Esophagus muscularis mucosa (tissue), 4 donors: ENCODE measurements at places on chromosomes 12 and 14. TPM values are rescaled to one million over a fixed set of nuclear protein-coding genes. Genes with fewer than 3 reads are reported as not detected.
A peak's percentile ranks its signal among the peaks of the same experiment; 100 is the strongest.

DNA sequence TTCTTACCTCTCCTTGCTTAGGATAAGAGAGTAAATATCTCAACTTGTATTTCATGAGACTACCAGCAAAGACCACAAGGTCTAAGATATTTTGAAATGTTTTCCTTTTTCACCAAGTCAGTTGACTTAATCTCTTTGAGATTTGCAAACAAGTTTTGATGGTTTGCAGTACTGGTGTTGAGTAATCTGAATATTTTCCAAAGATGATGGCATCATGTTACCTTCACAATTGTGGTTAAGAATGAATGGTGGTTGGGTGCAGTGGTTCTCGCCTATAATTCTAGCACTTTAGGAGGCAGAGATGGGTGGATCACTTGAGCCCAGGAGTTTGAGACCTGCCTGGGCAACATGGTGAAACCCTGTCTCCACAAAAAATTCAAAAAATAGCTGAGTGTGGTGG, 225.7 kb downstream of the TMTC2 start:
- no peak for DNase-seq
- no peaks in the 10 kb centered on the region for H3K36me3 ChIP-seq
- no peaks in the 10 kb centered on the region for H3K27me3 ChIP-seq
- H3K4me3 ChIP-seq, result no peak overlapping the region
- no peak overlapping the region for H3K27ac ChIP-seq

DNA sequence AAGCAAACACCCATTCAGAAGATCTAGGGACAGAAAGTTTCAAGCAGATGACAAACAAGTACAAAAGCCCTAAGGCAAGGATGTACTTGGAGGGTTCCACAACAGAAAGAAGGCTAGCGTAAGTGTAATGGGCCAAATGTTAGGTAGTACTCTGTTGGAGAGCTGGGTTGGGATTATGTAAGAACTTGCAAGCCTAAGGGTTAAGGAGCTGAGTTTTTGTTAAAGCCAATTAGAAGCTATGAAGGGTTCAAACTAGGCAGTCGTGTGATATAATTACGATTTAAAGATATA, 41.4 kb downstream of the HECTD1 start:
- H3K4me3 ChIP-seq, result no peak overlapping the region
- peaks cover 41% of the 10 kb centered on the region for H3K4me1 ChIP-seq
- peak overlapping the region; percentile 81 for H3K27ac ChIP-seq
- H3K27me3 ChIP-seq, result no peaks in the 10 kb centered on the region
- peaks cover 98% of the 10 kb centered on the region for H3K36me3 ChIP-seq
- DNase-seq, result no peak

DNA sequence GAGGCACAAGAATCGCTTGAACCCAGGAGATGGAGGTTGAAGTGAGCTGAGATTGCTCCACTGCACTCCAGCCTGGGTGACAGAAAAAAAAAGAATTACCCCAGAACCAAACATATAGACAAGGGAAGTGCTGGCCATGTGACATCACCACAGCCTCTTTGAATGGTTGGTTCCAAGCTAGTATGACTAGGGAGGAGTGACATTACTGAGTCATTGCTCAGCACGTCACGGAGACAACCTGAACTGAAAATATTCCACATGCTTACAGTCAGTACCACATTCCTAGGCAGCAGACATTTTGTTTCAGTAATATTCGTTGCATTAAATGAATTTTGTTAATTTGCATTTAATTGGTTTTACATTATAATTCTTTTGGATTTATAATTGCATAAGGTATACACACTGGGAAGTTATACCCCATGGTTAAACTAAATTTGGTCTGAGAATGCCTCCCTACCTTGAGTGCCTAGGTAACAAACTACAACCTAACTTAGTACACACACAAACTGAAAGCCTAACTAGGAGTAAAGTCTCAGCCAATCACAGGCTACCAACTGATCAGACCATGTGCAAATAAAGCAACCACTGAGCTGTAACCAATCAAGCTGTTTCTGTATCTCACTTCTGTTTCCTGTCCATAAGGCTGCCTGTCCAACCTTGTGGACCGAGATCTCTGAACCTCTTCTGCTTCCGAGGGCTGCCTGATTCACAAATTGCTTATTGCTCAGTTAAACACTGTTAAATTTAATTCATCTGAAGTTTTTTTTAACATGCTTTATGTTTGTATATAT, 164.4 kb downstream of the CAND1 start:
- H3K4me3 ChIP-seq, result no peak overlapping the region
- no peaks in the 10 kb centered on the region for H3K36me3 ChIP-seq
- H3K27ac ChIP-seq, result no peak overlapping the region
- no peaks in the 10 kb centered on the region for H3K27me3 ChIP-seq

- no peaks in the 10 kb centered on the region for H3K27me3 ChIP-seq
- no peaks in the 10 kb centered on the region for H3K36me3 ChIP-seq
- peak overlapping the region; percentile 8 for H3K4me3 ChIP-seq
These were observed 127.3 kb downstream of the SCARB1 start for GRCh38 chr12:124736115-124737039.

- H3K27ac ChIP-seq, result no peak overlapping the region
- DNase-seq, result no peak
- no peak overlapping the region for H3K4me3 ChIP-seq
- H3K27me3 ChIP-seq, result peaks cover 3% of the 10 kb centered on the region
- no peaks in the 10 kb centered on the region for H3K4me1 ChIP-seq
These were observed 69.4 kb downstream of the CD163L1 start for GRCh38 chr12:7374423-7375144.

DNA sequence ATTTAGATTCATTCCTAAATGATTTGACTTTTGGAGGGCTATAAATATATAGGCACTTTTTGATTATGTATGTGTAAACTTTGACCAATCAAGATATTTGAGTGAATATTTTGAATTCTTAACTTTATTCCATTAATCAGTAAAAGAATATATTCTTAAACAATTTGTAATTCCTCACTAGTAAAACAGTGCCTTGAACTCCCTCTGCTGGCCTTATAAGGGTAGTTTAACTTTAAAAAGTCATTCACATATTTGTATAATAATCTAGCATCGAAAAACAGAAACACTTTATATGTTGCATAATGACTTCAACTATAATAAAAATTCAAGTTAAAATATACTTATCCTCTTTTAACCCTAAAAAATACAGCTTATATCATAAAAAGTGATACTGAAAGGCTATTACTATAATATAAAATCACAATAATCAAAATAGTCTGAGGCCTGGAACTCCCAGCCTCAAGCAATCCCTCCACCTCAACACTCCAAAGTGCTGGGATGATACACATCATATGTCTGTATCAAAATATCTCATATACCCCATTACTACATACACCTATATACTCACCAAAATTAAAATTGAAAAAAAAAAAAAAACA, 31.2 kb downstream of the CCDC59 start:
- H3K4me1 ChIP-seq, result no peaks in the 10 kb centered on the region
- H3K27ac ChIP-seq, result no peak overlapping the region
- H3K4me3 ChIP-seq, result no peak overlapping the region

GRCh38 chr14:32038876-32039275, 38.2 kb upstream of the ARHGAP5 start:
- no peak overlapping the region for H3K27ac ChIP-seq
- H3K4me3 ChIP-seq, result no peak overlapping the region
- H3K27me3 ChIP-seq, result no peaks in the 10 kb centered on the region
- DNase-seq, result no peak
- H3K4me1 ChIP-seq, result no peaks in the 10 kb centered on the region

DNA sequence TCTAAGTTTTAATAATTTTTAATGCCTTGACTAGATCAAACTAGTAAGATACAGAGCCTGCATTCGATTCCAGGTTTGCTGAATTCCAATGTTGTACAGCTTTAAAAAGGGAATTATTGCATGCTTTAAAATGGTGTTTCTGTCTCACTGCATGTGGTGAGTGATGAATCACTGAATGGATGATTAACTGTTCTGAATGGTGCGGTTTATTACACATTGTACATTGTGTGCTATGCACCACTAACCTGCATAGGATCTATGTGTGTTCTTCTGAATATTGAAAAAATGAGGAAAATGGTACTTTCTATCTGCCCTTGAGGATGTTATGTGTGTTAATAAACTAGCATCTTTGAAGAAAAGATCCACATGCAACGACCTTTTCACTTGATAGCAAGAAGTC, 231.7 kb downstream of the NRXN3 start:
- H3K4me3 ChIP-seq, result no peak overlapping the region
- no peaks in the 10 kb centered on the region for H3K27me3 ChIP-seq
- no peak overlapping the region for H3K27ac ChIP-seq
- no peaks in the 10 kb centered on the region for H3K36me3 ChIP-seq
- no peak for DNase-seq
- H3K4me1 ChIP-seq, result no peaks in the 10 kb centered on the region

- no peaks in the 10 kb centered on the region for H3K4me1 ChIP-seq
- H3K27ac ChIP-seq, result no peak overlapping the region
- H3K27me3 ChIP-seq, result no peaks in the 10 kb centered on the region
- no peaks in the 10 kb centered on the region for H3K36me3 ChIP-seq
- DNase-seq, result no peak
- H3K4me3 ChIP-seq, result no peak overlapping the region
These were observed 107.1 kb downstream of the CATSPERB start for GRCh38 chr14:91624757-91625156.

DNA sequence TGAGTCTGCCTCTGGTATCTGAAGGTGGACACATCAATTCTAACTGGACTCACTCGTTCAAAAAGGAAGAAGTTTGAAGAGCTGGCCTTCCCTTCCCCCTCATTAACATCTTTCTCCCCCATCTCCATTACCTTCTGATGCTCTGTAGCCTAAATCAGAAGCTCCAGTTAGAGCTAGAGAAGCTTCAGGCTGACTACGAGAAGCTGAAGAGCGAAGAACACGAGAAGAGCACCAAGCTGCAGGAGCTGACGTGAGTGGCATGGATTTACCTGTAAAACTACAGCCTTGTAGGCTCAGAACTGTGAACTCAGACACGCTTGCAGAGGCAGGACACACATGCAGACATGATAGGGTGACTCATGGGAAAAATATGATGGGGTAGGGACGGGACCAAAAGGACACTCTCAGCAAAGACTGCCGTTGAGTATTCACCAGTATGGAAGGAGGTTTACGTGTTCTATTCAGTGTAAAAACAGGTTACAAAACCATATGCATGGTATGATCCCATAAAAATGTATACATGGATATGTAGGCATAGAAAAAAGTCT, 14.3 kb upstream of the PIP4K2C start:
- H3K4me1 ChIP-seq, result no peaks in the 10 kb centered on the region
- DNase-seq, result no peak
- H3K27me3 ChIP-seq, result no peaks in the 10 kb centered on the region

GRCh38 chr12:67430708-67431335, 161.7 kb downstream of the CAND1 start:
- H3K4me1 ChIP-seq, result peaks cover 63% of the 10 kb centered on the region
- H3K4me3 ChIP-seq, result no peak overlapping the region
- peak overlapping the region; percentile 57 for H3K27ac ChIP-seq
- no peaks in the 10 kb centered on the region for H3K36me3 ChIP-seq
- no peak for DNase-seq
- no peaks in the 10 kb centered on the region for H3K27me3 ChIP-seq

DNA sequence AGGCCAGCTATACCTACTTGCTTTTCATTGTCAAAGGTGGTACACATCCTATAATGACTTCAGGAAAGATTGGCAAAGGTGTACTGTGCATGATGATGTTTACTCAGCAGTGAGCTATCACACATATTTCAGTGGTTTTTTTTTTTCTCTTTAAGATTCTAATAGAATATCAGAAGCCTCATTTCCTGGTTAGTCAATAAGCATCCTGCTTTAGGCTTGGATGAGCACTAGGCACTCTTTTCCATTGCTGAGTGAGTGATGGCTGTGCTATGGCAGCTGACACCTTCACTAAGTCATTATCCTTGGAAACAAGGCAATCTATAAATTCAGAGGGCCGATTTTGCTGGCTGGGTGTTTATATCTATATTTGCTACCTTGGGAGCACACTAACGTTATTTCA, 161.1 kb upstream of the RASSF8 start:
- H3K4me3 ChIP-seq, result no peak overlapping the region
- H3K27ac ChIP-seq, result no peak overlapping the region

- H3K4me3 ChIP-seq, result no peak overlapping the region
- H3K27me3 ChIP-seq, result no peaks in the 10 kb centered on the region
- H3K36me3 ChIP-seq, result no peaks in the 10 kb centered on the region
- no peaks in the 10 kb centered on the region for H3K4me1 ChIP-seq
- DNase-seq, result no peak
- H3K27ac ChIP-seq, result no peak overlapping the region
These were observed 66.9 kb downstream of the C12orf56 start for GRCh38 chr12:64323476-64324225.

GRCh38 chr12:47190271-47190750, 110.6 kb upstream of the AMIGO2 start:
- H3K36me3 ChIP-seq, result no peaks in the 10 kb centered on the region
- H3K4me3 ChIP-seq, result no peak overlapping the region
- peaks cover 12% of the 10 kb centered on the region for H3K4me1 ChIP-seq
- no peaks in the 10 kb centered on the region for H3K27me3 ChIP-seq
- no peak for DNase-seq

- peaks cover 33% of the 10 kb centered on the region for H3K36me3 ChIP-seq
- H3K4me3 ChIP-seq, result no peak overlapping the region
- no peaks in the 10 kb centered on the region for H3K27me3 ChIP-seq
- DNase-seq, result no peak
- H3K4me1 ChIP-seq, result peaks cover 38% of the 10 kb centered on the region
These were observed 4.4 kb upstream of the C1RL start for GRCh38 chr12:7113389-7113871.

DNA sequence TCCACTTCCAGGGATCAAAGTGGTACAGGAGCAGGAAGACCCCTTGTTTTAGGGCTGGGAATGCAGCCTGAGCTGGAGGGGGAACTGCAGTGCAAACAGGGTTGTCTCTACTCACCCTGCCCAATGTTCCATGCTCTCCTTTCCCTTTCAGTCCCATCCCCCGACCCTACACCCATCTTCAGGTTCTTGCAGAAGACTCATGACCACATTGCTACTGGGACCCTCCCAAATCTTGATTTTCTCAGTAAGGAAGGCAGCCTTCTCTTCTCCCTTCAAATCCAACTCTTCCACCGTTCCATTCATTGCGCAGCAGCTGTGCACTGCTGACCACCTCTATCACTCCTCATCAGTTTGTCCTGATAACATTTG, 1.9 kb downstream of the SERPINA11 start:
- H3K36me3 ChIP-seq, result no peaks in the 10 kb centered on the region
- no peaks in the 10 kb centered on the region for H3K4me1 ChIP-seq
- H3K27me3 ChIP-seq, result no peaks in the 10 kb centered on the region
- H3K27ac ChIP-seq, result no peak overlapping the region
- no peak overlapping the region for H3K4me3 ChIP-seq

- no peaks in the 10 kb centered on the region for H3K27me3 ChIP-seq
- no peak overlapping the region for H3K27ac ChIP-seq
- H3K4me3 ChIP-seq, result no peak overlapping the region
- H3K4me1 ChIP-seq, result no peaks in the 10 kb centered on the region
These were observed 245.0 kb downstream of the CHST11 start for GRCh38 chr12:104701756-104702155.

The SOX5 gene
- 9.9 TPM for total RNA-seq

The EML5 gene
- 2.7 TPM for total RNA-seq

The CLEC2A gene
- total RNA-seq, result not detected

The KRT83 gene
- total RNA-seq, result not detected

The CD4 gene
- total RNA-seq, result 16.2 TPM

The DICER1 gene
- total RNA-seq, result 59.6 TPM

The ACVRL1 gene
- 149 TPM for total RNA-seq

The NKX2-8 gene
- not detected for total RNA-seq
